WTC11 (cell line): ENCODE measurements at places on chromosomes 3 and 15.

GRCh38 chr3:17473761-17474160, 268.7 kb downstream of the TBC1D5 start:
- DNase-seq = no peak

DNA sequence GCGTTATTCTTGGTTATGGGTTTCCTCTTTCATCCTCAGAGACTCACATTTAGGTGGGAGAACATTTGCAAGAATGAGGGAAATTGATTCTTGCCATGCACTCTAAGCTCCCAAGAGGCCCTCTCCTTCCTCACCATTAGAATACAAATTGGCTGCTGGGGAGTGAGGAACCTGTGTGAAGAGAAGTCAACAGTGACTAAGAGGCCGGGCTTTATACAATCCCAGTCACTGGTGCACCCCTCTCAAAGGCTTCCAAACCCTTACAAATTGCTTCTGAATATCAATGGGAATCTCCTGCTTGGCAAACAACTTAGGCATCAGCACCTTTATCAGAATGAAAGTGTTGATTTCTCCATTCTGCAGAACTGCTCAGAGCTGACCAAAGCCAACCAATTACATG, 16.5 kb upstream of the RGMA start:
- DNase-seq = no peak

DNA sequence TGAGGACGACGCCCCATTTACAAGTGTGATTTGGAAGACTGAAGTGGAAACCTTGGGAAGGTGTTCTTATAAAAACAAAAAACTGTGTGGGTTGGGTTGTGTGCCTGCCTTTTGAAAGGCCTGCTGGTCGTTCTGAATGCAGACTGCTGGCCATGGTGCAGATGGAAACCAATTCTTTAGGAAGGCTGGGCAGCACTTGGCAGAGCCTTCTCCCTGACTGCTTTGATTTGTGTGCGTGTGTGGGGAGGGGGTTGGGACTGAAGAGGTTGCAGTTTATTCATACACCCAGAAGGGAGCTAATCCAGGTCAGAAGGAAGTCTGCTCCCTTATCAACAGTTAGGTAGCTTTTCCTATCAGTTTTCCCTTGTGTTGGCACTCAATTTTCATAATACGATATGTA, 288.7 kb downstream of the SOX2 start:
- DNase-seq = no peak

DNA sequence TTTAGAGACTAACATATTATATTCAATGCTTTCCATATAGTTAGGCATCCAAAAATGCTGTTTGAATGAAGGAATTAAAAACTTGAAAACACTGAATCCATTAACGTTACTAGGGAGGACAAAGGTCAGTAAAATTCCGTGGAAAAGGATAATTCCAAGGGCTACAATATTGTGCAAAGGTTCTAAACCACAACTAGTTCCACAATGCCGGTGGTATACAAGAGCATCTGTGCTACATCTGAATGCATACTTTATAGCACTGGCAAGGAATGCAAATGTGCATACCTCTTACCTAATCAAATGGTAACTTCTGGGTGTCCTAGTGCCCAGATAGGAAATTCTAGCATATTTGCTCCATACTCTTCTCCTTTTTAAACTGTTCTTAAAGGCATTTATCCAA, 2.2 kb downstream of the ICE2 start:
- no peak for DNase-seq

DNA sequence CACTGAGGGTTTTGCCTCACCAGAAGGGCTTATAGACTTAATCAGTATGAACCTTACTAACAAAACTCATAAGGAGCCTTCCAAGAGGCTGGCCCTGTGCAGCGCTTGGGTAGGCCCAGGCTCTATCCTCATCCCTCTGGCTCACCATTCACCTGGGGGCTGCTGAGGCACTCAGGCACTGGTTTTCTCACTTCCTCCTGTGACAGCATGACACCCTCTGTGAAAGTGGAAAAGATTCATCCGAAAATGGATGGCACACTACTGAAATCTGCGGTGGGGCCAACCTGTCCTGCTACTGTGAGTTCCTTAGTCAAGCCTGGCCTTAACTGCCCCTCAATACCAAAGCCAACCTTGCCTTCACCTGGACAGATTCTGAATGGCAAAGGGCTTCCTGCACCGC, 41.3 kb downstream of the PSMD6 start:
- no peak for DNase-seq

- no peak for DNase-seq
These were observed 65.5 kb downstream of the SSUH2 start for GRCh38 chr3:8579096-8579495.

DNA sequence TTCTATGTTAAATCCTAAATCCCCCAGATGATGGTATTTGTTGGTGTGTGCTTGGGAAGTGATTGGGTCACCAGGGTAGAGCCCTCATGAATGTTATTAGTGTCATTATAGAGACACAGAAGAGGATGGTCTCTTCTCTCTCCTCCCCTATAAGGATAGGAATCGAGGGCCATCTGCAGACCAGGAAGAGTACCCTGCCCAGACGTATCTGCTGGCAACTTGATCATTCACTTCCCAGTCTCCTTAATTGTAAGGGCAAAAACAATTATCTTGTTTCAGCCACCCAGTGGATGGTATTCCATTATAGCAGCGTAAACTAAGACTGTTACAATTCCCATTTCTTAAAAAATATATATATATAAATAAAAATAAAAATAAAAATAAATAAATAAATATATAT, 892.2 kb downstream of the SI start:
- no peak for DNase-seq

DNA sequence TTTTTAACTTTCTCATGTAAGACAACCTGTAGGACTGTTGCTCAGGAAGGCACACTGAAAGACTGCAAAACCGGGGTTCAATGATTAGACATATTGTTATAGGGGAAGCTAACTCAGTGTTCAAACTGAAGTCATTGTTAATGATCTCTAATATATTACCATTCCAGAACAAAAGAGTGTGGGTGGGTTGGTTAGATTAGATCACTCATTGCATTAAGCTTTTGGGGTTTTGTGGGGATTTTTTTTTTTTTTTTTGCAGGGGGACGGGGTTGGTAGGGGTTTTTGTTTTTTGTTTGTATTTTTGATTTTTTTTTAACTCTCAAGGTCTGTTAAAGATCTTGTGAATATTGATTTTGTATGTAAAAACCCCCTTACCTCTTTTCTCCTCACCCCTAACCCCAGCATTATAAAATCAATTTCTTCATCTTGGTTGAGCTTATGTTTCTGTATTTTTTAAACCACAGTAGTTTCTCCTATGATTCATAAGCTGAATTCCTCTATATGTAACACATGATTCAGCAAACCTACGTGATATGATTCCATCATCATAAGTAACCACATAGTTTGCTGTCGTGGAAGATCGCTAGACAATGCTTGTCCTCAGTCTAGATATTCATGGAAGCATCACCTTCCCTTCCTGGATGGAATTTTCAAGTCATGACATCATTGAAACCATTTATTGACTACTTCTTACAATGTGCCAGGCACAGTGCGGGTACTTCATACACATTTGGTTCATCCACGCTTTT, 544.1 kb upstream of the MDFIC2 start:
- no peak for DNase-seq

- DNase-seq = peak; percentile 90
These were observed 41.1 kb upstream of the SEC61A1 start for GRCh38 chr3:128011140-128011539.

- no peak for DNase-seq
These were observed 10.4 kb downstream of the SOX2 start for GRCh38 chr3:181722156-181722555.

DNA sequence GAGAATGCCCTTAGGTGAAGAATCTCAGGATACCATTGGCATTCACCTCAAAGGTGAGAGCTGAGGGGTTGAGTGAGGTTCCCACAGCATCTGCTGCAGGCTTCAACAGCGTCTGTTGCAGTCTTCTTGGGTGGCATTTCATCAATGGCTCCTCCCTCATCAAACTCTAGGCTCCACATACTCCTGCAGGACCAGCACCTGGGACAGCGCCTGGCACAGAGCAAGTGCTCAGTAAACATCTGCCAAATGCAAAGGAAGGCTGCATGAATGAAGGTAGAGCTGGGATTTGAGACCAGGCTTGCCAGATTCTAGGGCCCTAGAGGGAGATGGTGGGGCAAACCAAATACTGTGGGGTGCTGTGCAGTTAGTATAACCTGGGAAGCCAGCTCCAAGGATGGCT, 9.6 kb downstream of the TRH start:
- DNase-seq = peak; percentile 38

DNA sequence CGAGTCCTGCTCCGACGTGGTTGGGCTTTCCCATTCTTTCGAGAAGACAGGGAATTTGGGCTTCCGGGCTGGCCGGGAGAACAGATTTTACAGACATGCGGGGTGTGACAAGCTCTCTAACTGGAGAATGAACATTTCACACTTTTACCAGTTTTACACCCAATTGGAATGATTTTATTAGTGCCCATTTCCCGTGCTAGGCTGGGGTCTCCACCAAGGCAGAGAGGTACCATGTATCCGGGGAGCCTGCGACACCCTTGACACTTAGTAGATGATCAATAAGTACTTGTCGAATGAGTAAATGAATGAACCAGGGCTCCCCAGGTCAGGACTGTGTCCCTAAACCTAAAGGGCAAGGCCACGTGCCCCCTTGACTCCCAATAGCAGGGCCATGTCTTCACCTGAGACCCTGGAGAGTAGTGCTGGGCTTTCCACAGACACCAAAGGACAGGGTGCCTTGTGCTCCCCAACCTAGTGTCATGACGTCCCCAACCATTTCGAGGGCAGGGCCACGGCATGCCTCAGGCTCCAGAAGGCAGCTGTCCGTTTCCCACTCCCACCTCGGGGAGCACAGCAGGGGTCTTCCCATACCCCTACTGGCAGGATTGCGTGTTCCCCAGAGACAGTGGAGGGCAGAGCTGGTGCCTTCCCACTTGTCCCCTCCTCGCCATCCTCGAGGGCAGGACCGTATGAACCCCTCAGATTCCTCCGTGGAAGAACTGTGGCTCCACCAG, 679 bp upstream of the MYD88 start:
- peak; percentile 52 for DNase-seq

DNA sequence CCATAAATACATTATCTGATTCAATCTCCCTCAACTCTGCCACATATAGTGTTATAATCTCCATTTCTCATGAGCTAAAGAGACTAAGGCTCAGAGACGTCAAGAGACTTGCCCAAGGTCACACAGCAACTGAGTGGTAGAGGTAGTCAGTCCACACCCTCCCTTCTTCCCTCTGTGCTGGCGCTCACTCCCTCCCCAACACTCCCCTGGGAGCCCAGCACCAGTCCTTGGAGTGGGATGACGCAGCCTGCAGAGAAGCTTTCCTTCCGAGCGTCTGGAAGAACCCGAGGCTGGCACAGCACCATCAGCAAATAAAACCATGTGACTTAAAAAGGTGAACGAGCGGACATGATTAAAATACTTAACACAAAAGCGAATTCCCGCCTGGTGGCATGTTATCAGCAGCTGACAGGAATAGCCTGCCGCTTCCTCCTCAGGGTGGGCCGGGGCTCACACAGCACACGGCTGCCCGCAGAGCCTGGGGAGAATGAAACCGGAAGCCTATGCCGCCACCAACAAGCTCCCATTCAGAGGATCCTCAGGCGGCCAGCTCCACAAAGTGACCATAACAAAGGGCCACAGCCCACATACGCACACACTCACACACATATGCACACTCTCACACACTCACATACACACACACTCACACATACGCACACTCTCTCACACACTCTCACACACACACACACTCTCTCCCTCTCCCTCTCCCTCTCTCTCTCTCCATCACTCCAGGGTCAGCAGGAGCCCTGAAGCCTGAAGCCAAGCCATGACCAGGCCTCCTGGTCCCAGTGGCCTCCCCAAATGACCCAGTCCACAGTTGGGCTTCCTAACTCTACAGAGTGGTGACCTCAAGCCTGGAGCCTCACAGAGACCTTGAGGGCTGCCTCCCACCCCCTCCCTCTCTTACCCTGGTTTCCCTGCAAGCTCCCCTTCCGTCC, 120.5 kb downstream of the XXYLT1 start:
- DNase-seq = no peak

GRCh38 chr3:23985747-23986544, 40.9 kb downstream of the NR1D2 start:
- DNase-seq = no peak

DNA sequence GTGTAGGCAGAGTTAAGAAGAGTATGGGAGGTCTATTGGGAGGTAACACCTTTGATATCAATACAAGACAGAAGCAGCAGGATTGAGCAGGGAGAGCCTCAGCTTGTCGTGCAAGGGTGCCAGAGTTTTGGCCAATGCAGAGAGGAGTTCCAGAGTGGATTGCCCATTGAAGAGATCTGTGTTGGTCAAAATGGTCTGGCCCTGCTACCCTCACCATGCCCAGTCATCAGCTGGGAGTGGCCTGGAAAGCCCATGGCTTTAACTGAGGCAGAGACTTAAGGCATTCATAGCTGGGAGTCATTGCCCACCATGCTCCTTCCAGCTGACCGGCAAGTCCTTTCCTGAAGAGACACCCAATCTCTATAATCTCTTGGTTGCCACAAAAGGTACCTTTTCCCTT, 271.3 kb downstream of the ABHD5 start:
- DNase-seq = no peak

GRCh38 chr3:65181391-65181871, 493.6 kb upstream of the ADAMTS9 start:
- no peak for DNase-seq

DNA sequence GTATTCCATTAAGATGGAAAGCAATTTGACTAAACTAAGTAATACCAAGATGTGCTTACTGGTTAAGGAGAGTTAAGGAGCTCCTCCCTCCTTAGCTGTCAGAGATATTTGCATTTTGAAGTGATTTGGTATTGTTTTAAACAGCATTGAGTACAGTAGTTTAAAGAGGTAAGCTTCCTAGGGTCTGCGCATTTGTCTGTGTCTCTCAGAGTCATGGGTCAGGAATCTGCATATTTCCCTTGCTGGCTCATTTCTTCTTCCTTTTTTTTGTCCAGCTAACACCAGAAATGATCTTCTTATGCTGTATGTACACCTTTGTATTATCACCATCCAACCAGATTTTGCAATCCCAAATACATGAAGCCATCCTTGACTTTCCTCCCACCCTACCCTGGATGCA, 163.0 kb upstream of the BFSP2 start:
- DNase-seq = no peak

- no peak for DNase-seq
These were observed 10.3 kb downstream of the ATG7 start for GRCh38 chr3:11282250-11283138.

- no peak for DNase-seq
These were observed 1042.7 kb downstream of the PLOD2 start for GRCh38 chr3:145118303-145118702.

DNA sequence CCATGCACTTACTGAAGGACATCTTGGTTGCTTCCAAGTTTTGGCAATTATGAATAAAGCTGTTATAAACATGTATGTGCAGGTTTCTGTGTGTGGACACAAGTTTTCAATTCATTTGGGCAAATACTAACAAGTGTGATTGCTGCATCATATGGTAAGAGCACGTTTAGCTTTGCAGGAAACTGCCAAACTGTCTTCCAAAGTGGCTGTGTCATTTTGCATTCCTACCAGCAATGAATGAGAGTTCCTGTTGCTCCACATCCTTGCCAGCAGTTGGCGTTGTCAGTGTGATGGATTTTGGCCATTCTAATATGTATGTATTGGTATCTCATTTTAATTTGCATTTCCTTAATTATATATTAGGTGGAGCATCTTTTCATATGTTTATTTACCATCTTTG, 280.1 kb downstream of the SV2B start:
- no peak for DNase-seq
